A549 treated with GW870086 at 1 μM for 4 hours (cell line): ENCODE measurements at places on chromosomes 1 and 21. TPM values are rescaled to one million over a fixed set of nuclear protein-coding genes. Genes with fewer than 3 reads are reported as not detected.

PTCH2 gene
- 0.15 to 0.25 TPM (median 0.19 TPM) in 5 replicates for total RNA-seq

PDE9A gene
- 1.5 to 1.8 TPM (median 1.6 TPM) in 5 replicates for total RNA-seq

ADAMTS4 gene
- total RNA-seq, result 0.03 TPM in 1 of 5 replicates, not detected in the others

TEX38 gene
- total RNA-seq, result not detected in 5 replicates

NPR1 gene
- 0.97 to 1.6 TPM (median 1.1 TPM) in 5 replicates for total RNA-seq

SMCP gene
- total RNA-seq, result not detected in 5 replicates
